ENCODE measurements at places on chromosomes 1 and 21.
A peak's percentile ranks its signal among the peaks of the same experiment; 100 is the strongest.

- no peak for DNase-seq
These were observed 17.1 kb downstream of the UTP25 start for GRCh38 chr1:209844695-209845407.

DNA sequence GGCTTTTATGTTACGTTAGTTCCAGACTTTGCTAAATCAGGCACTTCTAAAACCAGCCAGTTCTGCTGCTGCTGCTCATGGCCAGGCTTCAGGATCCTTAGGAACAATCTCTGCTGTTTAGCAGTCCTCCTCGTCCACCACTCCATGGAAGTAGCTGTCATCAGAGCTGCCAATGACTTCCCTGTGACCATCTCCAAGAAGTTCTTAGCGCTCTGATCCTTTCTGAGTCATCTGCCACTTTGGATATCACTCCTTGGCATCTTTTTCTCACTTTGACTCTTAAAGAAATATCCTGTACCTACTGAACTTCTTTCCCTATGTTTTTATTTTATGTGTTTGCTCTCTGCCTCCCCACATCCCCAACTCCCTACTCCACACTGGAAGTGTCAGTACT, 14.7 kb upstream of the IRF2BP2 start:
- DNase-seq, result no peak

GRCh38 chr1:78703806-78704205, 54.2 kb downstream of the IFI44 start:
- DNase-seq, result no peak

DNA sequence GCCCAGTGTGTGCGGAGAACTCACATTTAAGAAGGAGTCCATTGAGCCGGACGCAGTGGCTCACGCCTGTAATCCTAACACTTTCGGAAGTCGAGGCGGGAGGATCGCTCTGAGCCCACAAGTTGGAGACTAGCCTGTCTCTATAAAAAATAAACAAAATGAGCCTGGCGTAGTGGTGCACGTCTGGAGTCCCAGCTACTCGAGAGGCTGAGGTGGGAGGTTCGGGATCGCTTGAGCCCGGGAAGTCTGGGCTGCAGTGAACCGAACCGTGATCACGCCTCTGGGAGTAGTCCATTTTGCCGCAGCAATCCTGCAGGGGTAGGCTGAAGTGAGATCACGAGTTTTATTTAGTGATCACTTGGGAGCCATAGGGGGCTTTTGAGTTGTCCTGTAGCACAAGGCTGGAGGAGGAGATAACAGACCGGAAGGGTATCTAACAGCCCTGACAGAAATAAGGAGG, 497 bp upstream of the FUCA1 start:
- DNase-seq, result no peak

DNA sequence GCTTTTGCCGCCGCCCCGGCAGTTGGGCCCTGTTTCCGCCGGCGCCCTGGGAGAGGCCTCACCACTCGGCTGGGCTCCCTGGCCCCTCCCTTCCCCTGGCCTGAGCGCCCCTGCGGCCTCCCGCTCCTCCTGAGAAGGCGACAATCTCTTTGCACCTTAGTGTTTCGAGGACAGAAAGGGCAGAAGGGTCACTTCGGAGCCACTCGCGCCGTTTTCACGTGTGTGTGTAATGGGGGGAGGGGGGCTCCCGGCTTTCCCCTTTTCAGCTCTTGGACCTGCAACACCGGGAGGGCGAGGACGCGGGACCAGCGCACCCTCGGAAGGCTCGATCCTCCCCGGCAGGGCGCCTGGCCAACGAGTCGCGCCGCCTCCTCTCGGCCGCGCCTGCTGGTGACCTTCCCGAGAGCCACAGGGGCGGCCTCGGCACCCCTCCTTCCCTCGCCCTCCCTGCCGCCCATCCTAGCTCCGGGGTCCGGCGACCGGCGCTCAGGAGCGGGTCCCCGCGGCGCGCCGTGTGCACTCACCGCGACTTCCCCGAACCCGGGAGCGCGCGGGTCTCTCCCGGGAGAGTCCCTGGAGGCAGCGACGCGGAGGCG, 432 bp upstream of the SIM2 start:
- DNase-seq, result no peak

DNA sequence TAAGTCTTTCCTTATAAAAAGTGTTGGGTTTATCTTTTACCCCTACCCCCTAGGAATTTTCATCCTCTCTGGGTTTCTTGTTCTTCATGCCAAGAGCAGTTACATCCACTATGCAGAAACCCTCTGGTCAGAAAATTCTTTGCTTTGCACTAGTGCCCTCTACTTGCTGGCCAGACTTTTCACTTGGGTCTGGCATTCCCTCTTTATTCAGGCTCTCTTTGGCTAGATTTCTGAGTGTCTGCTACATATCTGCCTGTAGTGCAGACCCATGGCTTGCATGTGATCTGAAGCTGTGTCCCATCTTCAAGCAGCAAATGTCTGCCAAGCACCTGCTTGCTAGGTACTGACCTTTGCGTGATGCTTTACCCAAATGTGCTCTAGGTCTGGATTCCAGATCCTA, 237.0 kb downstream of the GPATCH2 start:
- peak; percentile 21 for DNase-seq

- DNase-seq, result no peak
These were observed at the start of gene CLCA2 for GRCh38 chr1:86423873-86424272. TSS of gene CLCA2 (plus strand) at chr1:86424171. CDS start at chr1:86424248, 77 bp downstream.

DNA sequence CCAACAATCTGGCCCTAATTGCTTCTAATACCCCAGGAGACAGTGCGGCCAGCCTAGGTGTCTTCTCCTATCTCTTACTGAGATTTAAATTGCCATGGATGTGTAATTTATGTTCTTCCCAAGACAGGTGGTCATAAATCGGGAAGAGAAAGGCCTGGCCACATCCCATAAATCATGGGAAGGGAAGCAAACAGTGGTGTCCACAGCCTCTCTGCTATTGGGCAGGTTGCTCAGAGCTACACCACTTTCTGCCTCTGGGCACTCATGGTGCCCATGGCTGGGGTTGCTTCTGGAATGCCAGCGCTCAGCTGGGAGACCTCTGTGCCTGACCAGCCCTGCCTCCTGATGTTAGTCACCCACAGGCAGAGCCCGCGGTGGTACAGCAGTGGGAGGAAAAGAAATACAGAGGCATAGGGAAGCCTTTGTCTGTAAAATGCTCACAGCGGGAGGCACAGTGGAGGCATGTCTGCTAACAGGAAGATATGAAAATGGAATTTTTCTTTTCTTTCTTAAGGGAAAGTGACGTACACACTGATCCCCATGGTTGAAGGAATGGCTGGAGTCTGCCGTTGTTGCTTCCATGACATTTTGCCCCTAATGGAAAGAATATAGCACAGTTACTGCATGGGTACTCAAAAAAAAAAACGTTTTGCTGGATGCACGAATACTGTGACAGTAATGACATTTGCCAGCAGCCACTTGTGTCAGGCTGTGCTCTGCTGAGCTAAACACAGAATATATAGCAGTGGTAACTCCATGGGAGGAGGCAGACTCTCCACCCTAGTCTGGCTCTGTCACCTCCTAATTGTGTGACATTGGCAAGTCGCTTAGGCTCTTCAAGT, 21.9 kb downstream of the MTARC1 start:
- DNase-seq, result no peak

- peak; percentile 65 for DNase-seq
These were observed 101.9 kb downstream of the PRDM2 start for GRCh38 chr1:13801655-13802486.

- DNase-seq, result no peak
These were observed 4.3 kb upstream of the ERI3 start for GRCh38 chr1:44359234-44359935.

DNA sequence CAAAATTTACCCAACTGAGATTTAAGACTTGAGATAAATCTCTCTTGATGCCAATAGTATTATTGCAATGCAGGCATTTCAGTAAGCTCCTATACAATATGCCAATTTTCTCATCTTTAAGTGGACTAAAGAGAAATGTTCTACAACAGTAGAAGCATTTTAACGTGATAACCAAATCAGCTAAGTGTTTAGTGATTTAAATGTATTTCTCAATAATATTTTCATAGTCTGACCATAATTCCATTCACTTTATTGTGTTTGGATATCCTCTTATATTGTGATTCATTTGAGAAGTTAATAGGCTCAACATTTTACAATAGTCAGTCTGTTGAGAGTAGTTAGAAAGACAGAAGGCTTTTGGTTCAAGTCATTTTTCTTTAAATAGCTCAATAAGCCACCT, 44.6 kb upstream of the DR1 start:
- no peak for DNase-seq

DNA sequence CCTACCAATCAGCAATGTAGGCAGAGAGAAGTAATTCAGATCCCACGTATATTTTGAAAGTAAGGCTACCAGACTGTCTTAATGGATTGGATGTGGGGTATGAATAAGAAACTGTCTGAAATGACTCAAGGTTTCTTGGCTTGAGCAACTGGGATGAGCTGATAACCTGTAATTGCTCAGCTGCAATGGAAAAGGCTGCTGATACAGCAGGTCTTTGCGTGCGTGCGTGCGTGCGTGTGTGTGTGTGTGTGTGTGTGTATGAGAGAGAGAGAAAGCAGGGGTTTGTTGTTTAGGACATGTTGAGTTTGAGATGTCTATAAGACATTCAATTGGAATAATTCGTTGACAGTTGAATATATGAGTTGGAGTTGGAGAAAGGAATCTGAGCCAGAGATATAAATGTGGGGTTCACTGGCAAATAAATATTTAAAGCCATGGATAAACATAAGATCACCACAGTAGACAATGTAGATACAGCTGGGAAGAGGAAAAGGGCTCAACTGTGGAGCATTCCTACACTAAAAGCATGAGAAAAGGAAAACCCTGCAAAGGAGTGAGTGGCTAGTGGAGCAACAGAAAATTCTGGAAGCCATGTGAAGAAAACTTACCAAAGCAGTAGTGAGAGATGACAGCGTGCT, 72.9 kb downstream of the UCHL5 start:
- no peak for DNase-seq

DNA sequence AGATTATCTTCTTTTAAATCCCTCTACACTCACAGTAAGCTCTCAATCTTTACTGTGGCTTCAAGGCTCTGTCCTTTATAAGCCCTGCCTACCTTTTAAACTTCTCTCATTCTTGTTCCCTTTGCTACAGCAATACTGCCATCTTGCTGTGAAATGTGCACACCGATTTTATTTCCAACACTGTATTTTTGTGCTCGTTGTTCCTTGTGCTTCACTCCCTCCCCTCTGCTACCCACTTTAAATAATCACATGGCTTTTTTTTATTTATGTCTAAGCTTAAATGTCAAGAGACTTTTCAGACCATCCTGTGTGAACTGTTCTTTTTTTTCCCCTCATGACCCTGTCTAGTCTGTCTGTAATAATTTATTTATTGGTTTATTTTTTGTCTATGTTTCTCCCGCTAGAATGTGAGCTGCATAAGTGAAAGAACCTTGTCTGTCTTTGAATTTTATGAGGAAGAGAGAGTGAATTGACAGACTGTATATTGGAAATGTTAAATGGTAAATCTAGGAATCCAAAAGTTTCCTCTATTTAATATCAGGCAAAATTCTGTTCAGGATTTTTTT, 45.7 kb downstream of the ABCD3 start:
- DNase-seq, result no peak

GRCh38 chr1:36384542-36385409, 948 bp downstream of the STK40 start:
- DNase-seq, result peak; percentile 94

DNA sequence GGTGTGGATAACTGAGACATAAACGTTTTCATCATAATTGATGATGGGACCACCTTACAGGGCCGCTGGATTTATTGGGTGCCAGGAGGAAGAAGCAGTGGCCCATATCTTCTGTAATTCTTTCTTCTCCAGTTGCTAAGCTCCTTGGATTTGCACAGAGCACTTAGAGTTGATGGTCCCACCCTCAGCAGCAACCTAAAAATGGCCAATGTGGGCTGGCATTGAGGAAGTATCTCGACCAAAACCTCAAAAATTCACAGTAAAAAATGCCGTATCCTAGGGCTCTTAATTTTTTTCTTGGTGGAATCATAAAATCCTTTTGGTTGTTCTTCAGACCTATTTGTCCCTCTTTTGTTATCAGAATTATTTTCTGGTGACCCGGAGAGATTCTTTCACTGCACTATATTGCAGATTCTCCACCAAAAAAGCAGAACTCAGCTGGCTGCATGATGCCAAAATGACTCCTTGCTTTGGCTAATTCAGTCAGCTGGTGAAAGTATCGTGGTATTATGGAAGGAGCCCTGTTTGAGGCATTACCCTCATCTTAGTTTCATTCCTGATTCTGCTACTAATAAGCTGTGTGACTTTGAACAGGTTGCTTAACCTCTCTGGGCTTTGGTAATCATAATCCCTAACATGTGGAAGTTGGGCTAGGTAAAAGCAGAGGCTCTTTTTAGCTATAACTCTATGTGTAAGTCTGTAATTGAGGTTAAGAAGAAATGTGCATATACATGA, 27.6 kb downstream of the KIRREL1 start:
- DNase-seq, result no peak

DNA sequence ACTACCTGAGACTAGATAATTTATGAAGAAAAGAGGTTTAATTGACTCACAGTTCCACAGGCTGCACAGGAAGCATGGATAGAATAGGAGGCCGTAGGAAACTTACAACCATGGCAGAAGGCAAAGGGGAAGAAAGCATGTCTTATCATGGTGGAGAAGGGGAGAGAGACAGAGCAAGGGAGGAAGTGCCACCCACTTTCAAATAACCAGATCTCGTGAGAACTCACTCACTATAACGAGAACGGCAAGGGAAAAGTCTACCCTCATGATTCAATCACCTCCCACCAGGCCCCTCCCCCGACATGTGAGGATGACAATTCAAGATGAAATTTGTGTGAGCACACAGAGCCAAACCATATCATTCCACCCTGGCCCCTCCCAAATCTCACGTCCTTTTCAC, 4.7 kb upstream of the C21orf91 start:
- DNase-seq, result no peak

GRCh38 chr1:159092036-159092760, 15.6 kb upstream of the AIM2 start:
- no peak for DNase-seq

- no peak for DNase-seq
These were observed 1.2 kb downstream of the MAN1A2 start for GRCh38 chr1:117368116-117369108.

GRCh38 chr1:81158592-81158991, 642.1 kb upstream of the ADGRL2 start:
- DNase-seq, result no peak

DNA sequence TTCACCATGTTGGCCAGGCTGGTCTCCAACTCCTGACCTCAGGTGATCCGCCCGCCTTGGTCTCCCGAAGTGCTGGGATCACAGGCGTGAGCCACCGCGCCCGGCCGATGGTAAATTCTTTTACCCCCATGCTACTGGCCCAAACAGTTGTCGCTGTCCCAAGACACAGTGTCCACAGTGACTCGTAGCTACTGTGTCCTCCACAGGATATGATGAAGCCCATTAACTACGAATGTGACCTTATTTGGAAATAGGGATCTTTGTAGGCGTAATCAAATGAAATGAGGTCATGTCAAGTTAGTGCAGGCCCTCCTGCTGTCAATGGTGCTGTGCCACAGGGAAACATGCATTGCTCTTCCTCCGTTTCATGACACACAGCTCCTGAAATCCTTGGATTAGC, 8.5 kb downstream of the FNDC10 start:
- DNase-seq, result no peak

- DNase-seq, result no peak
These were observed 965.4 kb upstream of the TMPRSS15 start for GRCh38 chr21:19368944-19369343.
